ENCODE measurements at places on chromosomes 4 and X.

- DNase-seq, result no peak
Observed at GRCh38 chrX:16185725-16186136, 18.4 kb downstream of the MAGEB17 start.

GRCh38 chr4:86449746-86450588, 90.1 kb upstream of the MAPK10 start:
- no peak for DNase-seq

DNA sequence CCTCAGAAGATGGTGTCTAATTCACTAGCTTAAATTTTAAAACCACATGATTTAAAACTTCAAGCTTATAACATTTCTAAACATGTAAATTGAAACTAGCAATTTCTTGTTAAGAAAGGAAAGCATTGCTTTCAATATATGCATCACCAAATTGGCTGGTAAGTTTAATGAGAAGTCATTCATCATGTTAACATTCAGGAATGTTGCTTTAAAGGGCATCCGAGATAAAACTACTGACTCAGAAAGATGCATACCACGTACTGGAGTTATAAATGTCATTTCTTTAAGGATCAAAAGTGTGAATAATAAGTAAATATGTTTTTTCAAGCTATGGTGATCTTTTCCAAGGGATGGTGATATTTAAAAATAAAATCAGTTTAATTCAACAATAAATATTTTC, 83.3 kb upstream of the VCX2 start:
- DNase-seq, result no peak

- no peak for DNase-seq
Observed at GRCh38 chrX:37958525-37959211, 47.7 kb upstream of the SYTL5 start.

DNA sequence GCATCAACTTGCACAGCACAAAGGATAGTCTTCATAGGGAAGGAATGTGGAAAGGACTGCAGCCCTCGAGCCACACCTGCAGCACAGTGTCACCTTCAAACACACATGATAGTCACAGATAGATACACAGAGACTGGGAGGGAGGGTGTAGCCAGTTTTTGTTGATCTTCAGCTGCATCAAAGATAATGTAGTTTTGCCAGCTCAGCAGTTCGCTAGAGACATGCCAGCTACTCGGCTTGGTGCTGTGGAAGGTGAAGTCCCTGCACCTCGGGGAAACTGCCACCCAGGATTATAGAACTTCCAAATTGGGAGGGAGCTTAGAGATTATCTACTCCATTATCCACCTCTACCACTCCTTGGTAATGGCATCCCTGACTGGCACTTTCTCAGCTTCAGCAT, 92.9 kb upstream of the PAK3 start:
- DNase-seq, result no peak

DNA sequence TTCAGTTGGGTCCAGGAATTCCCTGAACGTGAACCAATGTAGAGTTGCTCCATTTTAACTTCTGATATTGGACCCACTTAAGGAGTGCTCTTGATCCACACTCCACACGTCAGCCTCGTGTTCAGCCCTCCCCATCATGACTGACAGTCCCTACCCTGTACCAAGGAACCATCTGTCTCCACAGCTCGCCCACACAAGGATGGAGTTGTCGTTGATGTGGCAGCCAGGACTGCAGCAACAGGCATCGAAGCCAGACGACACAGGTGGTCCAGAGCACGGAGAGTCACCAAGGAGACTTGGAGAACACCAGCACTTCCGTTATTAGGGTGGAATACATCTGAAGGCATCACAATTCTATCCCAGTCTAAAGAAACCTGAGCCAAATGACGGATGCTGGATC, 472.1 kb upstream of the NR3C2 start:
- DNase-seq, result no peak

DNA sequence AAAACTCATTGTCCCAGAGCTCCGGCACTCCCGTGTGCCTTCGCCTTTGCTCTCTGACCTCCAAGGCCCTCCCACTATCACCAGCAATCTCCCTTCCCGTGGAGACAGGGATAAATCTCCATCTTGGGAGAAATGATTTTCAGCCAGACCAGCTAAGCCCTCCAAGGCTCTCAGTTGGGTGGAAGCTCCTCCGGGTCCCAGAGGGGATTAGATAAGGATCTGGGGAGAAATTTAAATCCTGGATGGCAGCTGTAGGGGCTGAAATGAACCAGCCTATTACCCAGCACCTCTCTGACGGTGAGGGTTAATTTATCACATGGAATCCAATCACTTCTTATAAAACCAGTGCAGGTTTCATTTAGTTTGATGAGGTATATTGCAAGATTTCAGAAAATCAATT, 366.2 kb downstream of the FBXW7 start:
- no peak for DNase-seq

DNA sequence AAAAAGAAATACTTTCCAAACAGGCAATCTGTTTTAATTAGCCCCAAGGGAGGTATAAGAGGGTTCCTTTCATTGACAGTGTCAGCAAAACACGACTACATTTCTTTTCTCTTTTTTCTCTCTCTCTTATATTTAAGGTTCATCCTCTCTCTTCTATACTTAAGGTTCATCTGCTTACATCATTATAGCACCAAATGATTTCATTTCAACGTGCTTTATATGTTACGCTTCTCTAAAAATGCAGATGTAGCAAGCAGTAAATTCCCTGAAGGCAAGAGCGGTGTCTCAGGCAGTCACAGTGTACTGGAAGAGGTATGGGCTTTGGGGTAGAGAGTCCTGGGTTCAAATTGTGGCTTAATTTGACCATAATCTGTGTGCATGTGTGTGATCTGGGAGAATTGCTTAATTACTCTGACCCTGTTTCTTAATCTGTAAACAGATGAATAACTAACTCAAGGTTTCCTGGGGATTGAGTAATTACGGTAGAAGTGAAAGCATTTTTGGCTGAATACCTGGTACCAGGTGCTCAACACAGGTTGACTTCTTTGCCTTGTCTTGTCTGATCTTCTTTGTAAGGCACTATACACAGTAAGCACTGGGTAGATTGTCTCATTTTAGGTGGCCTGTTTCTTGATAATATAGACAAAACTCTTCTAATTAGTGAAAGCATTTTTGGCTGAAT, 180.8 kb downstream of the SPRY1 start:
- no peak for DNase-seq

GRCh38 chrX:46957297-46957696, 45.1 kb downstream of the JADE3 start:
- DNase-seq, result no peak

DNA sequence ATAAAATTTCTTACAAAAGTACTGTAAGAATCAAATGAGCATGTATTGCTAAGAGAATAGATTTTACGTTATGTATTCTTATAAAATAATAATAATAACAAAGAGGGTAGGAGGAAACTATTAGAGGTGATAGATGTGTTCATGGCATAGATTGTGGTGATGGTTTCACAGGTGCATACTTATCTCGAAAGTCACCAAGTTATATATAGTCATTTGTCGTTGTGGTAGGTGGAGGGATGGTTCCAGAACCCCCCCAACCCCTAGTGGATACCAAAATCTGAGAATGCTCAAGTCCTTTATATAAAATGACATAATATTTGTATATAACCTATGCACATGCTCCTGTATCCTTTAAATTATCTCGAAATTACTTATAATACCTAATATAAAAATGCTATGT, 36.7 kb upstream of the H2AZ1 start:
- no peak for DNase-seq

DNA sequence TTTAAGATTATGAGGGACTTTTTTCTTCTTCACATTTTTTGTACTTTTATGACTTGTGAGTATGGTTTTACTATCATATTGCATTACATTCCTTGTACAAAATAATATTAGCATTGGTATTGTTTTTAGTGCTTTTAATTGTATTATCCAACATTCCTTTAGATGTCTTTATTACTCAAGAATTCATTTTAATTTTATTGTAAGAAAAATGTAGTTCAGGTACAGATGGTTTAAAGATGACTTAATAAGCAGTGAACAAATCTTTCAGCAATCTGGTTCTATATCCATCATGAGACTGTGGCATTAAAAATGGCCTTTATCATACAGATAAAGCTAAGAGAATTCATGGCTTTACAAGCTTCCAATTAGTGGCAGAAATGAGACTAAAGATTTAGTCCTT, 191.6 kb downstream of the ANTXR2 start:
- no peak for DNase-seq

- DNase-seq, result no peak
Observed at GRCh38 chr4:178037459-178038214, 595.4 kb upstream of the AGA start.

DNA sequence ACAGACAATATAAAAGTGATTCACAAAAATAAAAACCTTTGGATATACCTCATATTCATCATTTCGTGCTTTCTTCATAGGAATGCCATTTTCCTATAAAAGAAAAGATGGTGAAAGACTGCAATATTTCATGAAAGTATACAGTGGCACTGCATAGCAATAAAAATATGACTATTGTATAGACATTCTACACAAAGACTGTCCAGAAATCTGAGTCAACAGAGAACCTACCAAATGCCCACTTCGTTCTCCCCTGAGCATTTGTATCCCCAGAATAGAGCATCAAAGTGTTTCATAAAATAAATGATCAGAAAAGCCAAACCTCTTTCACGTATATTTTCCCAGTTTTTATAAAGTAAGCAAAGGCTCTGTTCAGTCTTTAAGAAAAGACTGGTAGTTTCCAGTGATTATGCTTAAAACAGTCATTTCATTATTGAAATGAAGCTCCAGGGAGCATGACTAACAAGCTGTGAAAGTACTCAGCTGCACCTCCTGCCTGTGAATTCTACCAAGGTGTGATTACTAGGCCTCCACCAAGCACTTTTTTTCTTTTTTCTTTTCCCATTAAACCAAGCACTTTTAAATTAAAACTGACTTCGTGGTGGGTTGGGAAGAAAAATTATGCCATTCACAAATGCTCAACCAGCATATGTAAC, 20.2 kb downstream of the PPA2 start:
- DNase-seq, result no peak

DNA sequence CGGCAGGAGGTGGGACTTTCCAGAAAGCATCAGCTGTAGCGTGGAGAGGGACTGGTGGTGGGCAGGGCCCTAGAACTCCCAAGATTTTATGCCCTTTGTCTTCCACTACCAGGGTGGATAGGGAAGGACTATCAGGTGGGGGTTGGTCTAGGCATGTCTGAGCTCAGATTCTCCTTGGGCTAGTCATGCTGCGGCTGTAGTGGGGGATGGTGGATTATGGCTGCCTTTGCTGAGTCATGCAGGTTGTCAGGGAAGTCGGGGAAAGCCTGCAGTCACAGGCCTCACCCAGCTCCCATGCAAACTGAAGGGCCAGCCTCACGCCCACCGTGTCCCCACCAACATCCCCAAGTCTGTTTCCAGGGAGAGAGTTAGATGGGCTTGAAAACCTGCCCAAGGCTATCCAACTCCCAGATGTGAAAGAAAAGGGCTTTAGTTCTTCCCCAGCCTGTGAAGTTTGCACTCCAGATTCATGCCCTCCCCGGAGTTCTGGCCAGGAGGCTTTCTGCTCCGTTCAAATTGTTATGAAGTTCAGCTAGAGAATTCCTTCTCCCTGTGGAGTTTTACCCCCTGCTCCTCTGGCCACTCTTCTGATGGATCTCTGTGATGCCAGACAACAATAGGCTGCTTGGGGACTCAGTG, 13.4 kb upstream of the MEPE start:
- DNase-seq, result no peak

DNA sequence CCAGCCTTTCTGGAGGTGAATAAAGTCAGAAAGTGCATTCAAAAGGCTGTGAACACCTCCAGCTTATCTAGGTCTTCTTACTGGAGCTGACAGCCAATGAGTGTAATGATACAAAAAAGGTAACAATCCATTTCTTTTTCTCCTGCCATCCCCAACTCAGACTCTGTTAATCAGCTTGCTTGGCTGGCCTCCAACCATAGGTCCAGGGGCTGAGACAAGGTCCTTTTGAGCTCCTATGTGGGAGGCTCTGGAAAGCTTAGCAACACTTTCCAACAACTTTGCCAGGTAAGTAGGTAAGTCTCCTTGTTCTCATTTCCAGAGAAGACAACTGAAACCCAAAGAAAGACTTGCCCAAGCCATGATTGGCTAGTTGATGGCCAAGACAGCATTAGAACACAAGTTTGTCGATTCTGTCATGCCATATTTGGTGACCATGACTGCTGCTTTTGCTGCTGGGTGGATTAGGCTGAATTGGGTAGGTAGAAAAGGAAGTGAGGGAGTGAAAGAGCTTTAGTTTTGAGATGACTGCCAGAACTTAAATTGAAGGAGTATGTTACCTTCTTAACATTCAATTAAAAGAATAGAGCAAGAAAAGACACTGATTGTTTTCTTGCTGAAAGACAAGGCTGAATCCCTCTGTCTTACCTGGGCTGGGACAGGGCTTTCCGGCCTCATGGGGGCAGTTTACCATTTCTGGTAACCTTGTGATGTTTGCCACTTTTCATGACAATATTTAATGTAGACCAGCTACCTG, 22.8 kb downstream of the VSIG4 start:
- DNase-seq, result no peak

DNA sequence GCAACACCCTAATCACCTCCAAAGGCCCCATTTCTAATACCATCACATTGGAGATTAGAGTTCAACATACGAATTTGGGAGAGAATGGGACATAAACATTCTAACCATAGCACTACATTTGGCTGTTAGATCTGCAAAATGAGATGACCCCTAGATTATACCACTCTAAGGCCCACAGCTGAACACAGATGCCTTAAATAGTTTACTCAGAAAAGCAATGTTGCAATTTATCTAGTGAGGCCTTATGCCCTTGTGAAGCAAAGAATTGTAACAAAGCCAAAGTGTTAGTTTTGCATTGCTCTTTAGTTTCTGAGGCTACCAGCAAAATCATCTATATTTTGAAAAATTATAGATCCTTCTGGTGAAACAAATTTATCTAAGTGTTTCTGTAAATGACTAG, 31.6 kb upstream of the ARHGEF6 start:
- DNase-seq, result no peak

DNA sequence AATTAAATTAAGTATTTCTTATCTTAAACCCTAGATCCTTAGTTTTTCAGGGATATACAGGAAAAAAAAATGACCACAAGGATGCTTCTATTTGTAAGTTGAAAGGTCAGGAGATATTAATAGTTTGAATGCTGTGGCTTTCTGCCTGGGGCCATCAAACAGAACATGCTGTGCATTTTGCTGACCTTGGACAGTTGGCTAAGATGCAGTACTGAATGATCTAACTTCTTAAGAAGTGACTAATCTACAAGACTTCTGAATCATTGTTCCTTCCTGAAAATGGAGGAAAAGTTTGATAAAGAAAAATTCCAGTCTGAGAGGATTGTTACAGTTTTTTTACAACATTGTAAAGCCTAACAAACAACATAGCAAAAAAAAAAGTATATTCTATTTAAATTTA, 237.8 kb upstream of the JADE1 start:
- DNase-seq, result no peak

- no peak for DNase-seq
Observed at GRCh38 chrX:150476164-150476699, 92.2 kb upstream of the MTM1 start.

DNA sequence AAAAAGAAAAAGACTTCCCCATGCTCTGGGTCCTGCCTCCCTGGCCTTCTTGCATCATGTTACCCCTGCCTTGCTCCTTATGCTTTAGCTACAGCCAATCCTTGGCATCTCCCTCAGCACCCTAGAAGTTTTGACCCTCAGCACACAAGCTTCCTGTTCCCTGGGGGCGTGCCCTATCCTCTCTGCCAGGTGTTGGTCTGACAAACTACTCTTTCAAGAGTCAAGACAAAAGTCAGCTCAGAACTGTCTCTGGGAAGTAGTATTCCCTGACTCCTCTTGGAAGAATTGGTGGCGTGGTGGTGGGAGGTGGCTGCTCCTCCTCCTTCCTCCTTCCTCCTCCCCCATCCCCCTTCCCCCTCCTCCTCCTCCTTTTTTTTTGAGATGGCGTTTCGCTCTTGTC, 41.0 kb downstream of the PRPS1 start:
- no peak for DNase-seq
